ENCODE measurements at places on chromosomes 4 and X.

GRCh38 chrX:389021-389441, 2.3 kb upstream of the PPP2R3B start:
- DNase-seq: no peak

DNA sequence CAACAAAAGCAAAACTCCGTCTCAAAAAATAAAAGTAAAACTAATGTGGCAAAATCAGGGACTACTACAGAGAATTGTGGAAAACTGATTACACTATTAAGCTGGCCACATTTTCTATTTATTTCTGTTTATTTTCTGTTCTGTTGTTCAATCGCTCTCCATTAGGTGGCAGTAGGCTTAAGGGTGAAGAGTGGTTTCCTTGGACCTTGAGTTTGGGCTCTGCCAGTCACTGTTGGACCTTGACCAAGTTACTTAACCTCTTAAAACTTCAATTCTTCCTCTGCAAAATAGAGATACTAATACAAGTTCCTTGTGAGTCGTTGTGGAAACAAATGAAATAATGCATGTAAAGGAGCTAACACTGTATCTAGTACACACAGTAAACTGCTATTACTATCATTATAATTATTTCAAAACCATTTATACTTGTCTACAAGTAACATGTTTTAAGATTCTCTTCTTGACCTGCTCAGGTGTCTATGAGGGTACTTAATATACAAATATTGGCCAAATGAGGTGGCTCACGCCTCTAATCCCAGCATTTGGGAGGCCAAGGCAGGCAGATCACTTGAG, 15.2 kb downstream of the HSD17B11 start:
- DNase-seq: no peak

GRCh38 chrX:138710866-138711341, 613 bp downstream of the FGF13 start:
- peak; percentile 35 for DNase-seq

- DNase-seq: no peak
Measured at GRCh38 chr4:25870081-25870480, 7.3 kb upstream of the SEL1L3 start.

GRCh38 chrX:135384161-135384836, 37.4 kb upstream of the SMIM10L2A start:
- no peak for DNase-seq

DNA sequence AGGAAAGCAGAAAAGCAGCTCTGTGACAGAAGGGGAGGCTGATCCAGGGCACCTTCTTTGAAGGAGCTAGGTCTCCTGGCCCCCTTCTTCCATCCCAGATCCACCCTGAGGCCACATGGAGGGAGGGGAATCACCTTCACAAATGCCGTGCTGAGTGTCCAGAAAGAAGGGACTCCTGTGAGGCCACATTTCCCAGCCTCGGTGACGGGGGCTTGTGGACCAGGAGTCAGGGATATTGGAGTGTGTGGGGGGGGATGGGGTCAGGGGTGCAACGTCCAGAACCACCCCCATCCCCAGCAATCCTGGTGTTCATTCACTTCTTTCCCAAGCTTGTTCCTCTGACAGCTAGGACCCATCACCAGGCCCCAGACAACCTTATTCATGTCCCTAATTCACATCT, 4.7 kb downstream of the TIMM17B start:
- DNase-seq: no peak

GRCh38 chrX:23616361-23616760, 50.9 kb upstream of the PRDX4 start:
- no peak for DNase-seq

GRCh38 chrX:34559325-34559724, 97.8 kb downstream of the TMEM47 start:
- no peak for DNase-seq

- DNase-seq: no peak
Measured at GRCh38 chrX:40479777-40480318, 100.9 kb upstream of the ATP6AP2 start.

DNA sequence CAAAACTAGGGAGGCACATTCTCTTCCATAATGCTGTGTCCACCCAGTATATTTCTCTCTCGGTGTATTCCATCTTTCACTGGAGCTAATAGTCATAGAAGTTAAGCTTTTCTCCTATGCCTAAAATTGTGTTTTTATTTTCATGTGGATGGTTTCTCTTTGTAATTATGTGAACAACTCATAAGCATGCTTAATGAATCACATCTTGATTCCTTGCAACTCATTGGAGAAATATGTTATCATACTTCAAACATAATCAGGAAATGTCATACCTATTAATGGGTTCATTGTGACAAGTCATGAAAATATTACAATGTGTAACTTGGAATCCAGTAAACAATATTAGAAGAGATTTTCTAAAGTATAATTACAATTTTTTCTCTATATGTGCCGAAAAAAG, 186.3 kb downstream of the SLC7A11 start:
- no peak for DNase-seq

DNA sequence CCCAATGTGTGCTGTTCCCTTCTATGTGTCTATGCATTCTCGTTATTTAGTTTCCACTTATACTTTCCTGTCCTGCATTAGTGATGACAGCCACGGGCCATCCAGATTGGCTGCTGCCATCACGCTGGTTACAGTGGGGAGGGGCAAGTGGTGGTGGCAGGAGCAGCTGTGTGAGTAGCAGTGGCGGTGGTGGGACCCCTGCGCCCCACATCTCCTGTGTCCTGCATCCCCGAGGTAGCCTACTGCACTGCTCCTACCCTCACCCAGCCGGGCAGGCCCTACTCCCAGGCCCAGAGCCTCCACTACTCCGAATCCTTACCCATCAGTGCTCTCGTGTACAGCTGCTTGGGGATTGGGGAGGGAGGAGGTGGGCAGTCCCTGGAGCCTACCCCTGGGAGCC, 798.7 kb upstream of the AGA start:
- DNase-seq: no peak

GRCh38 chr4:14513471-14513870, 488.8 kb upstream of the CPEB2 start:
- no peak for DNase-seq
